ENCODE measurements at places on chromosomes 4 and X.

- no peak for DNase-seq
Measured at GRCh38 chr4:71857713-71858451, 74.0 kb upstream of the GC start.

DNA sequence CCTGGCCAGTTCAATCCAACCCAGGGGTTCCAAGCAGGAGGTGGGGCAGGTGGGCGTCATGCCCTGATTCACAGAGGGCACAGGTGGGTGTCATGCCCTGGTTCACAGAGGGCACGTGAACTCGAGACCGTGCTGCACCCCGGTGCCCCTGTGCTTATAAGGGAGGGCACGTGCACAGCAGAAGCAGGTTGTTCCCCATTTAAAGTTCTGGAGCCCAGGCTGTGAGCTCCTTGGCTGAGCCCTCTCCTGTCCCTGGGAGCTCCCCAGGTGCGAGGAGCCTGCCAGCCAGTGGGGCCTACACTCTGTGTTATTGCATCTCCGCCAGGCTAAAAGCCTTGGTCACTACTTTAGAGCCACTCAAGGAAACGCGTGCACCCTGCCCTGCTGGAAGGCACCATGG lies 3.2 kb upstream of the CPZ start:
- DNase-seq = no peak

DNA sequence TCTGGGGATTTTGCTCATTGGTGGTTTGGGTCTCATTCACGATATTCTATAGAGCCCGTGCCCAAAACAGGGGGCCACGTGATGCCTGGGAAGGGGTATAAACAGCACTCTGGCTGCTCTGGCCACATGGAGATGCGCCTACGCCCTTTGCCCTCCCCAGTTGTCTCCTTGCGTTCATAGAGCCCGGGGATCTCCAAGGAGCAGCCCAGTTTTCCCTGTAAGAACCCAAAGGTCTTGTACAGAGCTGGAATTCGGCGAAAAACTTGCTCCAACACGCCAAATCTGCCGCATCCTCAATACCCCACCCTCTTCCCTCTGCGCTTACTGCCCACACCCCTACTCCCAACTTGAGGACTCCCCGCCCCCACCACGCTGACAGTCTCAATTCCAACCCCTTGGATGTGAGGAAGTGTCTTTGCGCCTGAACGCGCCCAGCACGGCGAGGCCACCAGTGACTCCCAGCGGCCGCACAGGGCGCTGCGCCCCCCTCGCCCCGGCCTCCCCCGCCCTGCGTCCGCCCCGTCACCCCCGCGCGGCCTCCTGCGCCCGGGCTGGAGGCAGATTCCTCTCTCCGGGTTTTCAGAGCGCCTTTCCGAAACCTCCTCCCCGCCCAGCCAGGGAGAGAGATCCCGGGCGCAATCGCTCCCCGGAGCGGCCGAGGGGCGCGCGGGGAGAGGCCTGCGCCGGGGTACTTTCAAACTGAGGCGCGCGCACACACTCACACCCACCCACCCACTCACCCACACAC lies at the start of gene NHS:
Gene NHS, plus strand, starts transcription at position 582 of the 748 bp plus-strand sequence. CDS start 558 bp downstream, outside the sequence.
- DNase-seq = no peak

- no peak for DNase-seq
Measured at GRCh38 chr4:54568184-54568583, 89.6 kb upstream of the KIT start.

DNA sequence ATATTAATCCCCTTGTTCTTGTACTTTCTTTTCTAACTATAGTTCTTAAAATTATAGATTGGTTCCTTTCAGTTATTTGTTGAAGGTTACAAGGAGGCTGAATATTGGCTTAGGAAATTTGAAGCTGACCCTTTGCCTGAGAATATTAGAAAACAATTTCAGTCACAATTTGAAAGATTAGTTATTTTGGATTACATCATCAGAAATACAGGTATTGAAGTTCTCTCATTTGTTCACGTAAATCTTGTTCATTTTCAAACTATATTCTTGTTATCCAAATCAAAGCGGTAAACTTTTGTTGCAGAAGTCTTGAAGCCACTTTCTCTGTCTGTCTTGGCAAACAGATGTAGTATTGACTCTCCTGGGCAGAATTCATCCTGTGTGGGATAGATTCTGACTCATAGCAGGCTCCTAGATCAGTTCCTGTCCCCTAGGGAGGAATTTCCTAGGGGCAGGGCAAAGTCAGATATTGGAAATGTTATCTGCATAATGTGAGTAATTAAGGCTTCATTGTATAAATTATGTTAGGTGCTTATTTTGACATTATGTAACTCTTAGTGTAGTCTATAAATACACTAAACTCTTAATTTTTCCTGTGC lies 25.2 kb downstream of the PI4K2B start:
- no peak for DNase-seq

GRCh38 chrX:3550160-3550751 lies 163.2 kb downstream of the PRKX start:
- DNase-seq = no peak

GRCh38 chrX:18173494-18174180 lies 47.0 kb downstream of the BEND2 start:
- DNase-seq = no peak

DNA sequence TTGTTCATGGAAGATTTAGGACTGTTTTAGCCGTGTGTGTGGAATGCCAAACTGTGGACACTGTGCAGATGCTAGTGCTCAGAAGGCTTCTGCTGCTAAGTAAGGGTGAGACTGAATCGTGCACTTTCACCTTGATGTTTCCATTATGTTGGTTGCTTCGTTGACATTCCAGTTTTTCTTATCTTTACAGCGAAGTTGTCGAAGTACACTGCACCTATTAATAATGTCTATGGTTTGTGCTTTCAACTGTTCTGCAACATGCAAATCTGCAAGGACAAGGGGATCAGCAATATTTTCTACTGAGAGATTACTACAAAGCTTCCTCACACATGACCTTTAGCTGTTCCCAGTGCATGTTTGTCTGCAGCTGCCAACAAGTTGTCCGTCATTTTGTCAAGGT lies 67.7 kb downstream of the UGT2A3 start:
- no peak for DNase-seq

GRCh38 chrX:29215251-29215650 lies 628.0 kb downstream of the IL1RAPL1 start:
- DNase-seq = no peak

DNA sequence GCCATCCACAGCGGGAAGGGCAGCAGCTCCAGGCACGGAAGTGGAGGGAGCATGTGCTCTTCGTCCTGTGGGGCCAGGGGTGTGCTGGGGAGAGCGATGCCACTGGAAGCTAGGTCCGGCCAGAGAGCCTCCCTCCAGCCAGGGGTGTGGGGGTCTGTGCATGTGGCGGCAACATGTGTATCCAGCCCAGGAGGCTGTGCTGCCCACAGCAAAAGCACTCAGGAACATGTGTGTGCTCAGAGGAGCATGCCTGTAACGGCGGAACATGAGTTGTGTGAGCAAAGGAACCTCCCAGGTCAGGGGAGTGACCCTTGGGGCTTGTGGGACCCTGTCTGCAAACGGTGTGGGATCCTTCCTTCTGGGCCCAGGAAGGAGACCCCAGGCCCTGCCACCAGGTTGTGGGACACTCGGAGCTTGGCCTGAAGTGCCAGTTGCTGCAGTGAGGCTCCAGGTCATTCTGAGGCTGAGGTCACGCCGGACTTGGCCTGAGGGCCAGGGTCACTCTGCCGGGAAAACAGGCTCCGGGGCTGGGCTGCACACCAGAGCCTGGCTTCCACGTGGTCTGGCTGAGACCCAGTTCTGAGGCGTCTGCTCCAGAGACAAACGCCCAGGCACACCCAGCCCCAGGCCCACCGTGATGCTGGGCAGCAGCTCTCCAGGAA lies 37.2 kb downstream of the CPLX1 start:
- DNase-seq = no peak

DNA sequence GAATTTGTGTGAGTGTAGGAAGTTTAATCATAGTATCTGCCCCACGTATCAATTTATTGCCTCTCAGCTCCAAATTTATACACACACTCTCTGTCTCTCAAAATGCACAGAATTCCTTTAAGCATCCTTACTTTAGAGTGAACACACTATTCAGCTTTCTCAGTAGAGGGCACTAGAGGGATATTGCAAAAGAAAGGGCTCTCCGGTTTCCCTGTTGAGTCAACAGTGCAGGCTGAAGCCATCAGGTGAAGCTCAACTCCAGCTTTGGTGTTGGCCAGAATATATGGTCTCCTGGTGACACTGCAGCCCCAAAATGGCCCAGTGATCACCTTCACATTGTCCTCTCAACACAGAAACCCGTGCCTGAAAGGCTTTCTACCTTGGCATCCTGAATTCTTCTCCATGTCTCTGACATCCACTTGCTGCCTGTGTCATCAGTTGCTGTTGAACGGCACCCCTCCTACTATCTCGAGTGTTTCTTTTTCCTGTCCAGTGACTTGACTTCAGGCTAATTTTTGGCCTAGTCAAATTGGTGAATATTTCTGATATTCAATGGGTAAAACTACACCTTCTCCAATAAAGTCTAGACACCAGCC lies 670.5 kb downstream of the GABRG1 start:
- no peak for DNase-seq

DNA sequence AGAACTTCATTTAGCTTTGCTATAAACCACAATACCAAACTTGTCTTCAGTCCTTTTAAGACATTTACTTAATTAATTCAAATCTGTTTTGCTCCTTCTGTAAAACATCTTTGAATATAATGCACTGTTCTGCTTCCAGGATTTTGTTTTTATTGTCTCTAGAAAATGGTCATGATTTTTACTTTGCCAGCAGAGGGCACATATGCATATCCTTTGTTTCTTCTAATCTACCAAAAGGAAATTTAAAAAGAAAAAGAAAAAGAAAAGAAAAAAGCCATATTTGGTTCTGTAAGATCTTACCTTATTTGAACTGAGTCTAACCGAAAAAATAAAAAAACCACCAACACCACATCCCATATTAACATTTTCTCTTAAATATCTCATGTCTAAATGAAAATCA lies 101.9 kb upstream of the CCSER1 start:
- DNase-seq = no peak

DNA sequence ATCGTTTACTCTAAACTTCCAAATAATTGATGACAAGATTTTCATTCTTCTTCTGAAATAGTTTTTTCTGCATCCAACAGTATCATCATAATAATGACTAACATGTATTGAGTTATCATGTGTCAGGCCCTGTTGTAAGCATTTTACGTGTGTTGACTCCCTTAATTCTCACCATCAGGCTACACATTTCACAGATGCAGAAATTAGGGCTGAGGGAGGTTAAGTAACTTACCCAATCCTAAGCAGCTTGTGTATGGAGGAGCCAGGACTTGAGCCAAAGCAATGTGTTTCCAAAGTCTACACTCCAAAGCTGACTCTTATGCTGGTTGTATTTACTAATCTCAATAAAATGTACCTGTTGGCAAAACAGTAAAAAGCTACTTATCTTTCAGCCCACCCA lies 11.2 kb upstream of the KDR start:
- no peak for DNase-seq

DNA sequence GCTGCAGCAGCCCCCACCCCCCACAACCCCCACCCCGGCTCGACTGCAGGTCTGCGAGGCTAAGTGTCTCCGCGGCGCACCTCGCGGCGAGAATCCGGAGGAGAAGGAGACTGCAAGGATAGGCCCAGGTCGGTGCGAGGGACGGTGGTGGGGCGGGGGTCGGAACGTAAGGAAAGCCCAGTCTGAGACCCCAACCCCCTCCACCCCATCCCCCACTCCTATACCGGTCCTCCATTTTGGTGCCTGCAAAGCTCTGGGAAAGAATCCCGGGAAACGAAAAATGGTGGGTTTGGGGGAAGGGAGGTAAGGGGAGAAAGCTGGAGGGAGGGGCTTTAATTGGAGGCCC lies 614 bp downstream of the BEX3 start:
- no peak for DNase-seq

DNA sequence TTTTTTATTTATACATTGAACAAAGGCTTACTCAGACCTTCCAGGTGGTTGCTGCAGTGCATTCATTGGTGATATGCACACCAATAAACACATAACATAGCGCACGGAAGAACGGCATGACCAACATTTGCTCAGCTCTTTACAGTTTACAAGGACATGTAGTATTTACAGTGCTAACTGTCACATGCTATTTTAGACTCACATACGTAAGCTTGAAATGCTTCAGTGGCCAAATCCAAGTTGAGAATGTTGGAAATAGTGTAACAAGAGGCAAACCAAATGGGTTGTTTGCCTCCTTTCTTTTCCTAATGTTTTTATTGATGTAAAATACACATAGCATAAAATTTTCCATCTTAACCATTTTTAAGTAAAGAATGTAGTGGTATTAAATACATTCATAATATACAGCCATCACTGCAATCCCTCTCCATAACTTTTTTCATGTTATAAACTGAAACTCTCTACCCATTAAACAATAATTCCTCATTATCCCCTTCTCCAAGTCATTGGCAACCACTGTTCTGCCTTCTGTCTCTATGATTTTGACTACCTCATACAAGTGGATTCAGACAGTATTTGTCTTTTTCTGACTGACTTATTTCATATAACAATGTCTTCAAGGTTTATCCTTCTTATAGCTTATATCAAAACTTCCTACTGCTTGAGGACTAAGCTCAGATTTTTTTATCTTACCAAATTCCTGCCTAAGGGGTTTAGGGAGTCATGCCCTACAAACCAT lies 1722.9 kb upstream of the AGA start:
- no peak for DNase-seq

GRCh38 chr4:69689599-69689998 lies 36.6 kb upstream of the UGT2A1 start:
- DNase-seq = no peak

- DNase-seq = peak; percentile 85
Measured at GRCh38 chrX:72100824-72101351, 30.8 kb downstream of the RTL5 start.

GRCh38 chrX:106484233-106484632 lies 127.5 kb upstream of the RADX start:
- no peak for DNase-seq

DNA sequence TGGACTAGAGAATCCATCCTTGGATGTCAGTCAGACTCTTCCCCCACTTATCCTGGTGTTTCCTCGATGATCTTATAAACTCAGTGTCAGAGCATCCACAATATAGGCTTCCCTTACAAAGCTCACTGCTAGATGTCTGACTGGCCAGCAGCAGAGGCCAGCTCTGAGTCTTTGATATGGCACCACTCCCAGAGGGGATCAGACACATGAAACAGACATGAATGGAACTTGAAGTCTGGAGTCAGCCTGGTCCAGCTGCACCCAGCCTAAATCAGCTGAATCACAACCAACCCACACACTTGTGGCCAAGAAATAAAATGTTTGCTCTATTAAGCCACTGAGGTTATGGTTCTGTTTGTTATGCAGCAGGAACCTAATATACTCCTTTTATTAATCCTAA lies 129.6 kb upstream of the MED14 start:
- DNase-seq = no peak

GRCh38 chr4:3520276-3520675 lies 11.9 kb downstream of the LRPAP1 start:
- DNase-seq = no peak

DNA sequence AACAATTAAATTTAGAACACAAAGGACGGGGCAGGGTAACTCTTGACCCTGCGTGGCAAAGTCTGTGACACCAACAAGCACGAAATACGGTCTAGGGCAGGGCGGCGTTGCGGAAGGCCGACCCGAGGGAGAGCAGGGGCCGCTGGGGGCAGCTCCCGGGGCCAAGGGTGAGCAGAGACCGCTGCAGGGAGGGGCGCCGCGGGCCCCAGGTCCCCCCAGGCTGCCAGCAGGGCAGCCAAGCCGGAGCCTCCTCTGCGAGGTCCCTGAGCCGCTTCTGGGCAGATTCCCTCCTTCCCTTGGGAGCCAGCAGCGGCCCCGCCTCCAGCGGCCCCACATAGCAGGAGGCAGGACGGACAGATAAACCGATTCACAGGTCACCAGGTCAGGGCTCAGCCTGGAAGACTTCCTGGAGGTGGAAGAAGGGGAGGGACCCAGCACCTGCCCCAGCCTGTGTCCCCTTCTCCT lies 90.2 kb downstream of the FAM53A start:
- DNase-seq = no peak

All from CD4-positive, alpha-beta T cell treated with Interleukin-15 for 1 hour (primary cell).